ENCODE measurements at places on chromosomes 11 and 22. TPM values are rescaled to one million over a fixed set of nuclear protein-coding genes. Genes with fewer than 3 reads are reported as not detected.
A peak's percentile ranks its signal among the peaks of the same experiment; 100 is the strongest.

The OR52N4 gene
- total RNA-seq = 0.93 TPM

The CHRM1 gene
- total RNA-seq = 4.7 TPM

The SH3BP1 gene
- 28.3 TPM for total RNA-seq

The SYNGR1 gene
- 14.0 TPM for total RNA-seq

The AKIP1 gene
- 27.1 TPM for total RNA-seq

The CHKB gene
- total RNA-seq = 66.7 TPM

GRCh38 chr11:129992161-129992944 is 10.3 kb downstream of the PRDM10 start:
- H3K4me1 ChIP-seq = no peaks in the 10 kb centered on the region
- DNase-seq = no peak
- no peaks in the 10 kb centered on the region for H3K36me3 ChIP-seq

DNA sequence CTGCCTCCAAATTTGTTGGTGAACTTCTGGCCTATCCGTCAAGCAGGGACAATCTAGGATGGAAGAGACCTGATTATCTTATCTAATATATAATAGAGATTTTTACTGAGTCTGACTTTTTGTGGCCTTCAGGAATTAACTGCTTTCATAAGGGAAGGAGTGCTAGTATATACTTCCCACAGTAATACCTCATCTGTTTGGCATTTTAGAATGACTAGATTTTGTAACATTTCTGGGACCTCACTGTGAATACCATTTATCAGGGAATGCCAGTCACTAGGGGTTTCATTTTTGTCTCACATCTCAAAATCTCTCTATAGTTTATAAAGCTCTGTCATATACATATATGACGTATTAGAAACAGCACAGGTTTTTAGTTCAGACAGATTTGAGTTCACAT is 114.3 kb downstream of the INSC start:
- no peak overlapping the region for H3K4me3 ChIP-seq
- H3K27ac ChIP-seq = no peak overlapping the region
- H3K27me3 ChIP-seq = no peaks in the 10 kb centered on the region
- H3K36me3 ChIP-seq = no peaks in the 10 kb centered on the region

GRCh38 chr11:10519630-10520029 is 21.4 kb downstream of the RNF141 start:
- H3K27me3 ChIP-seq = no peaks in the 10 kb centered on the region
- H3K4me1 ChIP-seq = peaks cover 3% of the 10 kb centered on the region

GRCh38 chr11:2198621-2199365 is 27.2 kb upstream of the TH start:
- DNase-seq = no peak
- H3K27ac ChIP-seq = no peak overlapping the region
- peaks cover 5% of the 10 kb centered on the region for H3K27me3 ChIP-seq
- no peaks in the 10 kb centered on the region for H3K36me3 ChIP-seq
- peaks cover 3% of the 10 kb centered on the region for H3K4me1 ChIP-seq

DNA sequence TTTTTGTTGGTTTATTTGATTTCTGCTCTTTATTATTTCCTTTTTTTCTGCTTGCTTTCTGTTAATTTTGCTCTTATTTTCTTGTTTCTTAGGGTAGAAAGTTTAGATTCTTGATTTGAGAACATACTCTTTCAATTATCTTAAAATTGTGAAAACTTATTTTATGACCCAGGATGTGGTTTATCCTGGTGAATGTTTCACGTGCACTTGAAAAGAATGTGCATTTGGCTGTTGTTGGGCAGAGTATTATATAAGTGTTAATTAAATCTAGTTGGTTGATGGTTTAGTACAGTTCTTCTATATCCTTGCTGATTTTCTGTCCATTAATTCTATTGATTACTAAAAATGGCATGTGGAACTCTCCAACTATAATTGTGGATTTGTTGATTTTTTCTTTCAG is 66.9 kb upstream of the NARS2 start:
- H3K4me1 ChIP-seq = no peaks in the 10 kb centered on the region
- H3K27ac ChIP-seq = no peak overlapping the region
- H3K4me3 ChIP-seq = no peak overlapping the region
- no peaks in the 10 kb centered on the region for H3K36me3 ChIP-seq

DNA sequence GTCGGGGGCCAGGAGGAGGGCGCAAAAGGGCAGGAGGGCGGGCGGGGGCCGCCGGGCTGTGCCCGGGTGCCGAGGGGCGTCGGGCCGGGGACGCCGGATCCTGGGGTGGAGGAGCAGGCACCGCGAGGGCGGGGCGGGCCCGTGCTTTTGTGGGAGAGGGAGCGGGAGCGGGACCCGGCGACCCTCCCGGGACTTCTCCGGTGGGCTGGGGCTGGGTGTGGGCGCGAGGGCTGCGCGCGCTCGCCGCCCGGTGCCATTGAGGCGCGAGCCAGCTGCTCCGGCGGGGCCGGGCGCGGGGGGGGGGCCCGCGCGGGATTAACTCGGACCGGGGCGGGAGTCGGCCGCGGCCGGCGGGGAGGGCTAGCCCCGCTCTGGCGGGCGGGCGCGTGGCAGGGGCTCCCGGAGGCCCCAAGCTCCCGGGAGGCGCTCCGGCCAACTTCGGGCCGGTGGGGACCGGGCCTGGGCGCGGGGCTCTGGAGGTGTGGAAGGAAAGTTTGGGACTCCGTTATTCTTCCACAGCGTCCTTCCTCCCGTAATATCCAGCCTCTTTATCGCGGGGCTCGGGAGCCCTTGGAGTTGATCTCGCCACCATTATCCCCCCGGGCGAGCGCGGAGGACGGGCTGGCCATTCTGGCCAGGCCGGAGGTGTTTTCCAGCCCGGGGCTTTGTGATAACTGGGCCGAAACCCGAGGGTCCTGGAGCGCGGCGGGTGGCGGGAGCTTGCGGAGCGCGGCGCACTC is 936 bp downstream of the CECR2 start:
- DNase-seq = peak; percentile 70
- H3K27ac ChIP-seq = peak overlapping the region; percentile 36
- peaks cover 3% of the 10 kb centered on the region for H3K4me1 ChIP-seq
- peaks cover 44% of the 10 kb centered on the region for H3K27me3 ChIP-seq
- H3K36me3 ChIP-seq = no peaks in the 10 kb centered on the region

- DNase-seq = no peak
- no peaks in the 10 kb centered on the region for H3K4me1 ChIP-seq
- no peak overlapping the region for H3K27ac ChIP-seq
- H3K27me3 ChIP-seq = peaks cover 6% of the 10 kb centered on the region
- H3K36me3 ChIP-seq = no peaks in the 10 kb centered on the region
Observed at GRCh38 chr11:22173532-22173931, 19.4 kb upstream of the ANO5 start.

- H3K27ac ChIP-seq = no peak overlapping the region
- no peaks in the 10 kb centered on the region for H3K4me1 ChIP-seq
- H3K36me3 ChIP-seq = no peaks in the 10 kb centered on the region
- H3K4me3 ChIP-seq = no peak overlapping the region
- no peaks in the 10 kb centered on the region for H3K27me3 ChIP-seq
Observed at GRCh38 chr22:49462795-49463194, 364.9 kb downstream of the BRD1 start.

DNA sequence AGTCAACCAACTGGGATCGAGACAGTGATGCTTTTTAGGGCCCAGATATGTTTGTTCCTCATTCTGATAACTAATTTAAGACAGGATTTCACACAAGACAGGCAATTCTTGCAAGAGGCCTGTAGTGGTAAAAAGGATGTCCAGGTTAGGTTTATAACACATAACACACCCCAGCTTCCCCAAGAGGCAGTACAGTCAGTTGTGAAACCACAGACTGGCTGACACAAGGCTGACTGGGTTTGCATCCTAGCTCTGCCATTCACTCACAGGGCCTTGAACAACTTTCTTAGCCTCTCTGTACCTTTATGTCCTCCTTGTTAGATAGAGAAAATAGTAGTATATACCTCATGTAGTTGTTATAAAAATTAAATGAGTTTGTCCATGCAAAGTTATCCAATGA is 55.0 kb upstream of the PTH start:
- H3K4me1 ChIP-seq = no peaks in the 10 kb centered on the region
- H3K36me3 ChIP-seq = no peaks in the 10 kb centered on the region
- no peak for DNase-seq

DNA sequence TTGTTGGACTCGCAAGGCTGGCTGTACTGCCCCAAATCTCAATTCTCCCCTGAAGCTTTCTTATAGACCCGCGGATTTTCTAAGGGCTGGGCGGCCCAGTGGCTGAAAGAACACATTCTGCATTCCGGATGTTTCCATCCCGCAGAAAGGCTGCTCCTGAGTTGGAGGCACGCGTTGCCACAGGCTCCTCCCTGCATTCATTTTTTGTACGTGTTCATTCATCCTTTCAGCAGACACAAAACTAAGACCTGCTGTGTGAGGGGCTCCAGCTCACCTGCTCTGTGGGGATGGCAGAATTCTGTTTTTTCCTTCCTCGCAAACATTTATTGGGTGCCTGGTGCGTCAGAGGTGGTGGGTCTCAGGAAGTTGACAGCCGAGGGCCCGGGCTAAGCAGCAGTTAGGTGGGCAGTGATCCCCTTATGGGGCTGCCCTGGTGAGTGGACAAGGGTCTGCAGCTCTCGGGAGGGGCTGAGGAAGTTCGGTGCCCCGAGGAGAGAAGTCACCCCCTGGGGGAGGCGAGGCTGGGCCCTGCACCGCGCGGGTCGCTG is 23.7 kb downstream of the SHANK3 start:
- peaks cover 17% of the 10 kb centered on the region for H3K4me1 ChIP-seq
- peak overlapping the region; percentile 29 for H3K4me3 ChIP-seq
- no peak overlapping the region for H3K27ac ChIP-seq
- no peaks in the 10 kb centered on the region for H3K27me3 ChIP-seq
- DNase-seq = no peak

DNA sequence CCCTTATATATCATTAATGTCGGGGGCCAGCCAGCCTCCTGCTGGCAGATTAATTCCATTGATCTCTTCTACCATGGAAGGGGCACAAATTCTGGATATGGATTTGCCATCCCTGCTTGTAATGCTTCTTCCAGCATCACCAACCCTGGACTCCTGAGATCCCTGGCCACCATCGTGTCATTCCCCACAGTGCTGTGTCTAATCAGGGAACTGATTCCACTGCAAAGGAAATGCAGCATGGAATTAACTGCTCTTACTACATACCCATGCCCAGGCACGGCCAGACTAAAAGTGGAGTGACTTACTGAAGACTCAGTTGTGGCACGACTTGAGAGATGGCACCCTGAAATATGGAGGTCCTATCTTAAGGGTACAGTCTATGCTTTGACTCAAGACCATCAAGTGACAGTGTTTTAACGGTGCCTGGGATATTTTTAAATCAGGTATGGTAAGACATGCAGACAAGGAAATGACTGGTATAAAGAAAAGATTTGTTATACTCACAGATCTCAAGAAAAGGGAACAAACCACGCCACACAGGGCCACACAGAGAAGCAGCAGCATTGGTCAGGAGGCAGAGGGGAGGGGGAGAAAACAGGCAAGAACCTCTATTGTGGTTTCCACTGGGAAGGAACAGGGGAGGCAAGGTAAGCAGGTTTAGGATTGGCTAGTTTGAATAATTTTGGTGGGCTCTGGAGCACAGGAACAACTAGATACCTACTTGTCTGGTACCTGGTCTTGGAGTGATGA is 65.1 kb downstream of the IGLL5 start:
- H3K4me1 ChIP-seq = no peaks in the 10 kb centered on the region
- peak; percentile 27 for DNase-seq
- H3K27ac ChIP-seq = no peak overlapping the region
- no peaks in the 10 kb centered on the region for H3K36me3 ChIP-seq
- H3K27me3 ChIP-seq = peaks cover 34% of the 10 kb centered on the region

GRCh38 chr22:19478045-19478900 is 720 bp downstream of the UFD1 start:
- H3K36me3 ChIP-seq = peaks cover 16% of the 10 kb centered on the region
- H3K4me1 ChIP-seq = peaks cover 19% of the 10 kb centered on the region
- H3K4me3 ChIP-seq = peak overlapping the region; percentile 85
- no peak for DNase-seq
- H3K27me3 ChIP-seq = no peaks in the 10 kb centered on the region

DNA sequence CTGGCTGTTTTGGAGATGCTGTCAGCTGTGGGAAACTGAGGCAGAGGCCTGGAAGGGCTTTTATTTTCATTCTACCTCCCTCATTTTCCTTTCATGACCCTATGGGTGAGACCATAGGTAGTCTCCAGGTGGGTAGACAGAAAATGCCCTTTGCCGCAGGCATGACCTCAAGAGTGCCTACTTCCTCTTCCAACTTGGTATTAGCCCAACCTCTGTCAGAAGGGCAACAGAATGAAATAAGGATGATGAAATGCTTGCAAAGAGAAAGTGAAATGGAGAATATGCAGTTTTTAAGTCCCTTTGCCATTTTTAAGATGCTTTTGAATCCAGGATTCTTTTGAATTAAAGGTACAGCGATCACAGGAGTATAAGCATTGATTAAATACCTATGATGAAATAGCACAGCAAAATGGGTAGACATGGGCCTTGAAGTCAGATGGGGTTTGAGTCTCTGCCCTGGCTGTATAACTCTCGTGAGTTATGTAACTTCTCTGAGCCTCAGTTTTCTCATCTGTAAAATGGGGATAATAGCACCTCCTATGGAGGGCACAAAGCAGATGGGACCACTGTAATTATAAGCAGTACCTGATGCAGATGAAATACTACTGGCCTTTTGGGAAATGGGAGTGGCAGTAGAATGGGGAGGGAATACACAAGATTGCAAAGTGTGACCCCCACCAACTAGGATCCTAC is 3.7 kb downstream of the ASPHD2 start:
- H3K27me3 ChIP-seq = peaks cover 18% of the 10 kb centered on the region
- no peak for DNase-seq
- H3K36me3 ChIP-seq = no peaks in the 10 kb centered on the region
- peaks cover 4% of the 10 kb centered on the region for H3K4me1 ChIP-seq

DNA sequence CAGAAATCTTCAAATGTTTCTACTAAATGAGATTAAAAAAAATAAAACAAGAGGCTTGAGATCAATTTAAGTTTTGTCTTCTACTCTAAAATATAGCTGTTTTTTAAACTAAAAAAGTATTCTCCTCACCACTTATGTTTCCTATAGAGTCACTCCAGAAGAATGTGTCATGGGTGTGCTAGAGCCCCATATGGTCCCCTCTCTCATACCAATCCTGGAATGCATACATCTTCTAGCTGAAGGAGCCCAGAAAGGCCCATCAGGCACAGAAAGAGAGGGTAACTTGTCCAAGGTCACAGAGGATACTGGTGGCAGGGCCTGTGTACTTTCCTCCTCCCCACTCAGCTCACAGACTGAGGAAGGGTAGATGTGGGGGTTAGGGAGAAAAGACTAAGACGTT is 34.4 kb downstream of the RELT start:
- H3K4me1 ChIP-seq = peaks cover 14% of the 10 kb centered on the region
- H3K27me3 ChIP-seq = no peaks in the 10 kb centered on the region
- H3K4me3 ChIP-seq = no peak overlapping the region
- no peak for DNase-seq

- peaks cover 42% of the 10 kb centered on the region for H3K27me3 ChIP-seq
- DNase-seq = no peak
- no peaks in the 10 kb centered on the region for H3K36me3 ChIP-seq
- no peaks in the 10 kb centered on the region for H3K4me1 ChIP-seq
- no peak overlapping the region for H3K27ac ChIP-seq
Observed at GRCh38 chr11:126996036-126996804, 4.3 kb downstream of the KIRREL3 start.

- no peak for DNase-seq
- peak overlapping the region; percentile 23 for H3K4me3 ChIP-seq
Observed at GRCh38 chr22:32204040-32204855, 625 bp downstream of the RFPL2 start.
